T-helper 22 cell (primary cell): ENCODE measurements at places on chromosomes 11 and 22.

- DNase-seq: no peak
Observed at GRCh38 chr22:23212061-23213021, 32.0 kb downstream of the BCR start.

DNA sequence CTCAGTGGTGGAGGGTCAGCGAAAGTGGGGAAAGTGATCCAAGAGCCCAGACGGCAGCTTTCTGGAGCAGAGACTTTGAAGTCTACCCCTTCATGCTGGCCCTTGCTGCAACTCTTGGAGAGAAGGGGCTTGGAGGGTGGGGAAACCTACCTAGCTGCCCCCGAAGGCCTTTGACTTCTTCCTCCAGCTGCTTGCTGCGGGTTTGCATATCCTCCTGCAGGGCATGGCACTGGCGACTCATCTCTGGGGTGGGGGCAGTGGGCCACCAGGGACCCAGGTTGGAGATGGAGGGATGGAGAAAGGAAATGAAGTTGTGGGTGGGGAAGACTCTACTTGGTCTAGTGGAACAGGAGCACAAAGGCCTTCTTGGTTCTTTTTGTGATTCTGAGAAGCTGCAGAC, 7.7 kb downstream of the NHERF4 start:
- no peak for DNase-seq

DNA sequence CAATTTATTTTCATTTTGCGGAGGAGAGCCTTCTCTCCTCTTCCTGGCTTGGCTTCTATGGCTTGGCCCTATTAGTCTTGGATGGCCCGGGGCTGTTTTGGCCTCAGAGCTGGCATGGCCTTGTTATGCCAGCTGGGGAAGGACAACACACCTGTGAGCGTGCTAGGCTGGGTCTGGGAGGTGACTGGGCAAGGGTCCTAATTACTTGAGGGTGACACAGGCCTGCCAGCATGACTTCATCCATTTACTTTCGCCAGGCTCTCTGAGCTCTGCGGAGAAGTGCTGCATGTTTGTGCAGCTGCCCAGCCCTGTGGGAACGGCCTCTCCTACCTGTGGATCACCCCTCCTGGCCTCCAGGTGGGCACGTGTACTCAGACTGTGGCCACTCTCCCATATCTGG, 153.6 kb downstream of the SNX19 start:
- no peak for DNase-seq

GRCh38 chr11:109075976-109076375, 346.0 kb upstream of the C11orf87 start:
- no peak for DNase-seq
